Sigmoid colon (tissue), 7 donors: ENCODE measurements at places on chromosomes 13 and 19. TPM values are rescaled to one million over a fixed set of nuclear protein-coding genes. Genes with fewer than 3 reads are reported as not detected.

DNA sequence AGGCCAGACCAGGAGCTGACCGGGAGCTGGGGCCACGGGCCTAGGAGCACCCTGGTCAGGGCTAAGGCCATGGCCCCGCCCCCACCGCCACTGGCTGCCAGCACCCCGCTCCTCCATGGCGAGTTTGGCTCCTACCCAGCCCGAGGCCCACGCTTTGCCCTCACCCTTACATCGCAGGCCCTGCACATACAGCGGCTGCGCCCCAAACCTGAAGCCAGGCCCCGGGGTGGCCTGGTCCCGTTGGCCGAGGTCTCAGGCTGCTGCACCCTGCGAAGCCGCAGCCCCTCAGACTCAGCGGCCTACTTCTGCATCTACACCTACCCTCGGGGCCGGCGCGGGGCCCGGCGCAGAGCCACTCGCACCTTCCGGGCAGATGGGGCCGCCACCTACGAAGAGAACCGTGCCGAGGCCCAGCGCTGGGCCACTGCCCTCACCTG lies 6.6 kb downstream of the SPHK2 start:
- peak; percentile 65 for DNase-seq

GRCh38 chr13:39815345-39816111 lies 160.1 kb downstream of the COG6 start:
- no peak for DNase-seq

DNA sequence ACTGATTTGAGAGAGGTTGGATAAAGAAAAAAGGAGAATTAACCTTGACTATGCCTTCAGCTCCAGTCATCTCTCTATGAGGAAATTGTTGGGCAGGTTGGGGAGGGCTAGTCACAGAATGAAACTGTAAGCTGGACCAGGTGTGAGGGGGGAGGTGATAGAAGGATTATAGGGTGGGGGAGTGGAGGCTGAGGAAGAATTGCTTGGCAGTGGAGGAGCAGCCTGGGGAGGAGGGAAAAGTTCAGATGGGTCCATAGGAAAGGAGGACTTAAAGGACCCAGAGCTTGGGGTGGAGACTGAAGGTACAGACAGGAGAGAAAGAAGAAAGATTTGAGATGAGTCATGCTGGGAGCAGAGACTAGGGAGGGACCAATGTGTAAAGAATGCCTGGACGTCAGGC lies 8.2 kb upstream of the ZNF431 start:
- no peak for DNase-seq

- no peak for DNase-seq
These were observed 99.8 kb downstream of the ITGBL1 start for GRCh38 chr13:101552286-101552685.

DNA sequence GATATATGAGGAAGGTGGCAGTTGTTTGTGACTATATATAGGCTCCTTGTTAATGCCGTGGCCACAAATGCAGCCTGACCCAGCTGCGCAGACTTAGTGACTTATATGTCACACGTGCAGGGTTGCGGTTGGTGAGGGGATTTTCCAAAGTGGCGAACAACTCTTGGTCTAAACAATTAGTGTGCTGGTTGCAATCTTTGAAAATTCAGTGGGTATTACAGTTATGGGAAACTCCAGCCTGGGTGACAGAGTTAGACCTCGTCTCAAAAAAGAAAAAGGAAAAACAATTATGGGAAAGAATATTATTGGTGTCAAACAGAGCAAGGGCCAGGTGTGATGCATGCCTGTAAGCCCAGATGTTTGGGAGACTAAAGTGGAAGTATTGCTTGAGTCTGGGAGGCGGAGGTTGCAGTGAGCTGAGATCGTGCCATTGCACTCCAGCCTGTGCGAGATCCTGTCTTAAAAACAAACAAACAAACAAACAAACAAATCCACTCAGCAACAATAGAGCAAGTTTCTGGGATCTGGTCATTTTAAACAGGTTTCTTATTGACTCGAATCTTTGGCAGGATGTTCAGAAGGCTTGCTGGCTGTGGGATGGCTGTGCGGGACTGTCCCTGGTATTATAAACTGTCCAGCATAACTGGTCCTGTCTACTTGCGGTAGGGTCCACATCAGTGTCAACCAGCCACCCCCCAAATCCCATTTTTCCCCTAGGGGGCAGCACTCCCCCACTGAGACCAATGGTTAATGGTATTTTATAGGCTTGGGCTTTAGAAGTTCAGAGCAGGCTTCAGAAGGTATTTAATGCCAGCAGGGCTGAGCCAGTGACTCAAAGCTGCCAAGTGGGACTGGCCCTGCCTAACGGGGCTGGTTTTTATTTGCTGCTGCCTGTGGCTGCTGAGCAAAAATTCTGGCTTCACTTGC lies 15.4 kb downstream of the RELB start:
- peak; percentile 83 for DNase-seq

DNA sequence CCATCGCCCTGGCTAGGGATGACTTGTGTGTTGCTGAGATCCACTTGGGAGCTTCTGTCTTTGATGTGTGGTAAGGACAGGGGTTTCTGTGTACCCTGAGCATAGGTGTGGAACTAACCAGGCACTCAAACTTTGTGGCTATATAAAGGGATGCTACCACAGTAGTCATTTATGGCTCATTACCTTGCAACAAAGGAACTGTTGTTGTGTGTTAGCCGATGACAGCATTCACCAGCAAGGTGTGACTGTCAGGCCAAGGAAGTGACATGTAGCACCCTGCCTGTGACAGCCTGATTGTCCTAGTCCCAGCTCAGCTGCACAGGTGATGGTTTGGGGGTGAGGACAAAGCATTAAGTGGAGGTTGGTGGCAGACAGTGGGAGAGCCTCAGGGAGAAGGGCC lies 73.6 kb downstream of the COG3 start:
- DNase-seq, result no peak

GRCh38 chr13:61880578-61881283 lies 465.1 kb upstream of the PCDH20 start:
- no peak for DNase-seq

GRCh38 chr13:108361769-108362168 lies 92.3 kb downstream of the TNFSF13B start:
- DNase-seq, result no peak

GRCh38 chr19:24060687-24061356 lies 26.2 kb upstream of the ZNF254 start:
- DNase-seq, result no peak

DNA sequence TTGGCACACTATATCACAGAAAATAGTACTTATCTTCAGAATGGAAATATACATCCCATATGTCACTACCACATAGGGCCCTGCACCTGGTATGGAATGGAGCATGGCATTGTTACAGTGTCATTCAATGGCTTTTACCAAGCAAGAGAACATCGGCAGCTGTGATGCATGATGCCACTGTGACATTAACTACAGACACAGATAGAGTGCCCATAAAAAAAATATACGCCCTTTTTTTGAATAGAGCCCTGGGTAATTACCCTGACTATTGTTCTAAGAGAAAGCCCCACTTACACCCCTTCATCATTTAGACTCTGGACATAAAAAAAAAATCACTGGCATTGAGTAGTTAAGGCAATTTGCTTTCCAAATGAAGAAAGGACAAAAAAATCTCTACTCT lies 320.3 kb downstream of the DNAJC15 start:
- DNase-seq, result no peak

DNA sequence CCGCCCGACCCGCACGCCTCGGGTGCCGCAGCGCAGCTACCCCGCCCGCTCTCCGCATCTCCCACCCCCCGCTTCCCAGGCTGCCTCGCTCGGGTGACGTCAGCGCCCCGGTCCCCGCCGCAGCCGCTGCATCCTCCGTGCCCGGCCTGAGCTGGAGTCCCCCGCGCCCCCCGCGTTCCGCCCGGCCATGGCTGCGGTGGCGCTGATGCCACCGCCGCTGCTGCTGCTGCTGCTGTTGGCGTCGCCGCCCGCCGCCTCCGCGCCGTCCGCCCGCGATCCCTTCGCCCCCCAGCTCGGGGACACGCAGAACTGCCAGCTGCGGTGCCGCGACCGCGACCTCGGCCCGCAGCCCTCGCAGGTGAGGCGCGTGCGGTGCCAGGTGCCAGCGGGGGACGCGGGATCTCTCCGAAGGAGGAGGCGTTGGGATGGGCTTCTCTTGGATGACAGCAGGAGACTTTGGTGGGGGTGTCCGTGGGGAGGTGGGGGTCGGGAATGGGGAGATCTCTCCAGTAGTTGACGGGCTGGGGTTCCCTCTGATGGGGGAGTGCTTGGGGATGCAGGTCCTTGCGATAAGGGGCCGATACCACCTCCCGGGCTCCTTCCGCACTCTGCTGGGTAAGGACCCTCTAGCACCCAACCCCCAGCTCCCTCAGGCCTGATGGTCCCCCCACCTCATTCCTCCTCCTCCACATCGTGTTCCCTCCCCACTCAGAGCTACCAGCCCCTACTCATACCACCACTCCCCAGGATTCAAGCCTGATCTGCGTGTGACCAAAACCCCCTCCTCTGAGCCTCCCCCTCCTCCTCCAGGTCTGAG lies at the start of gene TMEM59L:
Gene TMEM59L (plus strand): TSS at position 99 of the 817 bp plus-strand sequence. CDS start 89 bp downstream, at position 188.
- DNase-seq, result no peak

DNA sequence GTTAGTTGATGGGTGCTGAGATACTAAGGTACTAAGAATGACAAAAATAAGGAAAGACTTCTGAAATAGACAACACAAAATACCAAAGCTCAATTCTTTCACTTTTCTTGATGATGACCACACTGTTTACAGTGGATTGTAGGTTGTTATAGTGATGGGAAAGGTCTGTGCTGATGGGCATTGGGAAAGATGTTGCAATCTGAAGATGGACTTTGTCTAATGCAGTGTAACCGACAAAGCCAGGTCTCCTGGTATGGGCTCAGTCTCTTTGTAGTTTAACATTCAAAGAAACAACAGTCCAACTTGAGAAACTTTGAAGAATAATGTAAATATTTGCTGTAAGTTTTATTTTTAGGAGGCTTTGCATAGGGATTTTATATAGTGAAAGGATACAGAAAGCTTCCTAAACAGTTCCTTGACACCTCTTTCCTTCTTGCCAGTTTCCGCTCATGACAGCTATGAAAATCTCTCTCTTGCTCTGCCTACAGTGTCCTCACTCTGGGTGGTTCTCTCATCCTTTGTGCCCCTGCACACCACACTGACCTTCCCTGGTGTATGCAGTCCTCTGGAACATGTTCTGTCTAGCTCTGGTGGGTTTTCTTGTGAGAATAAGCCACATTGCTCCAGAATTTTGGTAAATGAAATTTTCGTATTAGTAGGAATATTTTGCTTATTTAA lies 172.2 kb downstream of the KCNRG start:
- DNase-seq, result no peak

DNA sequence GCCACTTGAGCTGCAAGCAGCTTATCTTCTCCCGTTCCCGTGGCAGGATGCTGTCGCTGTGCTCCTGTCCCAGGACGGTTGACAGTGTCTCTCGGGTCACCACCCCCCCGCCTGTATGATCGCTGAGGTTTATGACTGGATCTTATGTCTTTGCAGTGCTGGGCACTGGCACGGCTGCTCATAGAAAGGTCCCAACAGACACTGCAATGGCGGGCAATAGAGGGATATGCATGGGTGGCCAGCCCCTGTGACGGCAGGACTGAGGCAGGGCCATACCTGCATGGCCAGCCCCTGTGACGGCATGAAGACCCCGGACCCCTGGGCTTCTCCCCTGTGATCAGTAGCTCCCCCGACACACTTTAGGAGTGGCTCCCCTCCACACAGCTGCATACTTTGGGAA lies 307.2 kb downstream of the TEX29 start:
- DNase-seq, result peak; percentile 52

DNA sequence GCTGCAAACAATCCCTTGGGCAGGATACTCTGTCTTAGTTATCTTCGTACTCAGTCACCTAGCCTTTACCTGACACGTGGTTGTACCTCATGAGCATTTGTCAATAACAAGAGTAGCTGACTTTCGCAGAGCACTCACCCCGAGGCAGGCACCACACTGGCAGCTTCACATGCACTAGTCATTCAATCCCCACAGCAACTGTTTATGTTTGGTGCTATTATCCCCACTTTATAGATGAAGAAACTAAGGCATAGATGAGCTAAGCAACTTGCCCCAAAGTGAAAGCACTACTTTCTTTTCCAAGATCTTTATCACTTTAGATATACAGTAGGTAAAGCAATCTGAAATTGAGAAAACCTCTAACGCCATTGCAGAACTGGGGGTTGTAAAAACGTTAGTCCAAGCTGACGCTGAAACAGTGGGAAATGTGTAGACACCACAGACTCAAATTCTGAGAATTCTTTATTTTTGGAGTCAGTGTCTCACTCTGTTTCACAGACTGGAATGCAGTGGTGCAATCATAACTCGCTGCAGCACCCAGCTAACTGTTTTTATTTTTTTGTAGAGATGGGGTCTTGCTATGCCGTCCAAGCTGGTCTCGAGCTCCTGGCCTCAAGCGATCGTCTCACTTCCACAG lies 446.0 kb downstream of the FOXO1 start:
- no peak for DNase-seq

DNA sequence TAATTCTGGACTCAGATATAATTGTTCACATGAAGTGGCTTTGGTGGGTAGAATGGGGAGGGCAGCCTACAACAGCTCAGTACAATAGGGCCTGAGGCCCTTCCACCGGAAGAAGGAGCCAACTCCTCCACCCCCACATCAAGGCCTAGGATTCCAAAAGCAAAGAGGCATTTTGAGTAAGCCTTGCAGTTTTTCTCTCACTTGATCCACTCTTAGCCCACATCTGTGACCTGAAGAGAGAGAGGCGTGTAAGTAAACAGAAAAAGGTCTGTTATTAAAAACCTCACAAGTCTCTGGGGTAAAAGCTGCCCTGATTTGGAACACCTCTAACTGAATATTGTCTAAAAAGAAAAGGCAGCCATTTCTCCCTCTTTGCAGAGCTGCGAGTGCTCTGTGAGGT lies 214.1 kb upstream of the KL start:
- DNase-seq, result no peak

- no peak for DNase-seq
These were observed 125.1 kb downstream of the NALCN start for GRCh38 chr13:101291206-101291605.

DNA sequence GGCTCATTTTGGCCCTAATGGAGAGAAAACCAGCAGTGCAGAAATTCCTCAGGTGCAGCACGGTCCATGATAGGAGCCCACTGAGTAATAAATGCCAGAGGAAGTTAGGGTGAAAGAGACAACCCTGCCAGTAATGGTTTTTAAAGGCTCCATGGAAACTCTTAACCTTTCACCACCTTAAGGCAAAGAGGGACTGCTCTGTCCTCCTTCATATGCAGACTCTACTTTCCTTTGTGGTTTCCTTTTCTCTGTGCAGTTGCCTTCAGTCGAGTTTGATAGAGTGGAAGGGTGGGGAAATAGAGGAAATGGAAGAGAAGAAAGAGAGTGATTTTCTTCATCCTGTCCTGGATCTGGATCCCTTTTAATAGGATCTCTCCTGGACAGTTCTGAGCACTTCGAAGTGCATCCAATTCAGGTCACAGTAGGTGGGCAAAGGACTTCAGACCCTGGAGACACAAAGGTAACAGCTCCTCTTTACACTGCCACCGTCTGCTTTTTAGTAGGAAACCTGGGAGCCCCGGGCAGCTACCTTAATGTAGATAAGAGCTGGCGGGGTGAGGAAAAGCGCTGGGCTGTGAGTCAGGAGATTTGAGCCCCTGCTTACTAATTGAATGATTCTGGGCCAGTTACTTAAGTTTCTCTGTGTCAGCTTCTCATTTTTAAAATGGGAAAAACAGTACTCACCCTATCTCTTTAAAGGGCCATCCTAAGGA lies 294.8 kb downstream of the KCNRG start:
- no peak for DNase-seq

Gene PRR12
- 16.1 TPM for total RNA-seq

Gene ZNF492
- 0.14 TPM for total RNA-seq

Gene ZNF98
- total RNA-seq, result 10.0 TPM

Gene PROZ
- not detected for total RNA-seq

Gene KCNRG
- total RNA-seq, result not detected
